ENCODE measurements at places on chromosomes 2 and 18.
A peak's percentile ranks its signal among the peaks of the same experiment; 100 is the strongest.

- no peak for DNase-seq
Observed at GRCh38 chr2:17894556-17894955, 16.1 kb downstream of the KCNS3 start.

DNA sequence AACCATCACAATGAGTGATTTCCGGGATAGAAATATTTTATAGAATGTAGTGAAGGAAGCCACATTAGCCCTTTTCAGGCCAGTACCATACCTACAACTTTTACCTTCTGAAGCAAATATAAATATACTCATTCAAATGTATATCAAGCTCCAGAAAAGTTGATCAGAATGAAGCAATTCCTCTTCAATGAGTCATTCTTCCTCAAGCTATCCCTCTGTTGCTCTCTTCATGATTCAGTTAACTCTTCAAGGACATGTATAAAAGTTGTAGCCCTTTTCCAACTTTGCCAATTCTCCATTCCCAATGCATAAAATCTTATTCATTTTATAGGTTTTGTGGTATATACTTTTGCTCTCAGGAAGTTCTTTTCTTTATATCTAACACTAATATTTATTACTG, 242.1 kb upstream of the RGPD4 start:
- DNase-seq = no peak

- no peak for DNase-seq
Observed at GRCh38 chr2:66024391-66024790, 410.5 kb upstream of the MEIS1 start.

- no peak for DNase-seq
Observed at GRCh38 chr18:12255626-12256026, 1.5 kb downstream of the CIDEA start.

DNA sequence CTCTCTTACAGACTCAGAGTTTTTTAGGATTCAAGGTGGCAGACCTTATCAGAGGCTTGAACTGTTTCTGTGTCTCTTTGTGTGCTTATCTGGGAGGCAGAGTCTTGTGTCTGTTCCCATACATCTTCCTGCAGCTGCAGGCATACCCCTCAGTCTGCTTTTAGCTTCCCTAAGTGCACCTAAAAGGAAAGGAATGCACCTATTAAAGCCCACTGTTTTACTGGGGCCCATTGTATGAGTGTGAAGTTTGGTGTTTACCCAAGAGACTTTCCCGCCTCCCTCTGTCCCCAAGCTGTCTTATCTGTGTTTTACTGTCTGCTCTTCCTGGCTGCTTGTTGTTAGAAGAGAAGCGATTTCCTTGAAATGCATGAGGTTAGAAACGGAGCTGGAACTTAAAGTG, 1757.3 kb upstream of the PIK3C3 start:
- no peak for DNase-seq

- no peak for DNase-seq
Observed at GRCh38 chr2:101367508-101367907, 19.8 kb downstream of the CREG2 start.

DNA sequence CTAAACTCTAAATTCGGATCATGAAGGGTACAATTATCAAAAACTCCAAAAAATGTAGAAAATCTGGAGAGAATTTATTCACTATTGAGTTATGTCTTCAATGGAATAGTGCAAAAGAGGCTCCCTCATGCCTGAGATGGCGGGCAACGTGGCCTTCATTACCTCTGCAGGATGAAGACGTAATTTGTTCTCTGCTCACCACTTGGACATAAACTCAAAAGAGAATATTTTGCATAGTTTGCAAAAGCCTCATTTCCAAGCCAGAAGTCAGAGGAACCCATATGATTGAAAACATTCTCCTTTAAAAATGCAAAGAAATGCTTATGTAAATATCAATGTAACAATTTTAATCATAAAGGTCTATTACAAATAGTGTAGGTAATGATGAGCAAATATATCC, 58.7 kb downstream of the SLC25A12 start:
- DNase-seq = no peak

GRCh38 chr18:37565101-37565976, at the start of gene CELF4:
Gene CELF4, minus strand, starts transcription at chr18:37565798.
- no peak for DNase-seq

DNA sequence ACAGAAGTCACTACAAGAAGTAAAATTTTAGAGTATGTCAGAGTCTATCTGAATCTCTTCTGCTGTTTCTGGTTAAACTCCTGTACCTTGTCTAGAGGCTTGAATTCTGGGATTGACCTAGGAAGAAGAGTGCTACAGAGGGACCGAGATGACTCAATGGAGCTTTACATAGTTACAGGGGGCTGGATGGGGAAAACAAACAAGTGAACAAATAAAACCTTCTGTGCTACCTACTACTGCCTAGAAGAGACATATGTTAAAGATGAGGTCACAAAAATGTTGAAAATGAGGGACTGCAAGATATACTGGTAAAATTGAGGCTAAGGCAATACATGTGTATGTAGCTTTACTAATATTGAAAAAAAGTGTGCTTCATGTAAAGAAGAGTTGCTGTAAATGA, 265.4 kb upstream of the TFPI start:
- no peak for DNase-seq

- no peak for DNase-seq
Observed at GRCh38 chr18:7004009-7004408, 113.6 kb downstream of the LAMA1 start.

DNA sequence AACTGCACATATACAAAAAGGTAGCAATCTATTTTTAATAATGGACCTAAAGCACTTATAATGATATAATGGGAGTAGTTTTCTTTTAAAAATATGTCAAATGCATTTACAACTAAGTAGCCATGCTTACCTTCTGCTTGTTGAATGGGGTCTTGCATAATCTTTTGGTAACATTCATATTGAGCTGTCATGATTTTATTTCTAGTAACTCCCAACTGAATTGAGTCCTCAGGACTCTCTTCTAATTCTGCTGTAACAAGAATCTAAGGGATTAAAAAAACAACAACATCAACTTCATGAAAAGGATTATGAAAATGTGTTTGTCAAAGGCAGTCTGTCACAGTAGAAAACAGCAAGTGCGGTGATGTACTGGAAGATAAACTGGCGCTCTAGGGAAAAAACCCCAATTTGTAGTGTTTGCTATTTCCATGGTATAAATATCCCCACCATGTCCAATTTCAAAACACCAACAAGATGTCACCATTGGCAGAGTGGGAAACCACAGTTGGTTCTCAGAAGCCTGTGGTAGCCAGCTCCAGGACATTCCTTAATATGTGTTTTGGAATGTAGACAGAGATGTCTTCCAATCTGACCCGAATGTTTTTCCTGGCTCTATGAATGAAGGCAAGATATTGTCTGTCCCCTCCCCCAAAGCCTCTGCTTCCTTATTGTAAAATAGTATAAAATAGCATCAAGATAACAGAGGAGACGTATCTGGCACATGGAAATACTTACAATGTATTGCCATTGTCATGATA, 64.8 kb downstream of the CALCRL start:
- no peak for DNase-seq

GRCh38 chr2:178629463-178629862, 149.2 kb downstream of the PLEKHA3 start:
- DNase-seq = no peak

DNA sequence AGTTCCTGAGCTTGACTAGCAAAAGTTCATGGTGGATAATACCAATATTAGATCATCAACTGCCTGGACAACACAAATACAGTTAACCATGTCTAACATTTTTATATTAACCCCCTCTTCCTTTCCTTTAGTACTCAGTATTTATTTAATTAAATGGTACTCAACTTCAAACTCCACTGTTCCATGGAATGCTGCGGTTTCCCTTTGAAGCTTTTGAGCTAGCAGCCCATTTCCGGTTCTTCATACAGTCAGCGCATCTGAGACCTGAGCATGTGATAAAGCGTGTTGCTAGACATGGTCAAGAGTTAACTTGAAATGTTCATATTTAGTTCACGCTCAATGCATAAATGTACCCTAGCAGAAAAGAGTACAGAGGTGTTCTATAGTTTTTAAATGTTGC, 278.4 kb downstream of the ALPK2 start:
- no peak for DNase-seq

DNA sequence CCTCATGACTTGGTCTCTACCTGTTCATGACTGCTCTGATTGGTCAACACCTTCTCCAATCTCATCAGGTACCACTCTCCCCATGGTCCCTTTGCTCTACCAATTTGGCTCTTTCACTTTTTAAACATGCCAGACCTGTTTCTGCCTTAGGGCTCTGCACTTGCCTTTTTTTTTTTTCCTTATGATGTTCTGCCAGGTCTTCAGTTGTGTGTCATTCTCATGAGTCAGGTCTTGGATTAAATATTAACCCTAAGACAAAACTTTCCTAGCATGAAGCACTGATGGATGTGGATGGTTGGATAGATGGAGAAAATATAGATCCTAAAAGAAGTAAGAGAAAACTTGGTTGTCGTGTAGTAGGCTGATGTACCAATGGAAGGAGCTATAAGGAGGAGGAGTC, 219.3 kb downstream of the TTC32 start:
- DNase-seq = no peak

GRCh38 chr2:225742487-225742886, 343.0 kb downstream of the NYAP2 start:
- no peak for DNase-seq

GRCh38 chr2:11858883-11859282, 112.5 kb downstream of the LPIN1 start:
- no peak for DNase-seq

DNA sequence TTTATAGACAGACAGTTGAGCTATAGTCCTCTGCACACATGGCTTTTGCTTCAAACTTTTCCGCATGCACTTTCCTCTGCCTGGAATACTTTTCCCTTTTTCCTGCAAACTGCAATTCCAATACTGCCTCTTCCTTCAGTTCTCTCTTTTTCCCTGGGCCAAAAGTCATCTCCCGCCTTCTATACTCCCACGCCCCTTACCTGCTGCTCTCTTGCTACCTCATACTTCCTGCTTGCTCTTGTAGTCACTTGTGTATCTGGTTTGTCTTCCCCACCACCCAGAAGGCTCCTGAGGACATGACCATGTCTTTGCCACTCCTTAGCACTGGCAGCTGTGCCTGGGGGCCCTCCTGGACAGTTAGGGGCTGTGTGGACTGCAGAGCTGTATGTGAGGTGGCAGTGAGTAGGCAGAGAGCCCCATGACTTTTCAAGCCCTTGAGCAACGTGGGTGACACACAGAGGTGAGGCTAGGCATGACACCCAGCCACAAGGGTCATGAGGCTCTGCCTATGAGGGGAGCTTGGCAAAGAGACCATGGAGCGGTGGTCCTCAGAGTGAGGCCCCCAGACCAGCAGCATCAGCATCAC, 23.2 kb downstream of the SPEG start:
- peak; percentile 31 for DNase-seq

GRCh38 chr2:157620956-157621355, 7.7 kb downstream of the ACVR1C start:
- DNase-seq = no peak

DNA sequence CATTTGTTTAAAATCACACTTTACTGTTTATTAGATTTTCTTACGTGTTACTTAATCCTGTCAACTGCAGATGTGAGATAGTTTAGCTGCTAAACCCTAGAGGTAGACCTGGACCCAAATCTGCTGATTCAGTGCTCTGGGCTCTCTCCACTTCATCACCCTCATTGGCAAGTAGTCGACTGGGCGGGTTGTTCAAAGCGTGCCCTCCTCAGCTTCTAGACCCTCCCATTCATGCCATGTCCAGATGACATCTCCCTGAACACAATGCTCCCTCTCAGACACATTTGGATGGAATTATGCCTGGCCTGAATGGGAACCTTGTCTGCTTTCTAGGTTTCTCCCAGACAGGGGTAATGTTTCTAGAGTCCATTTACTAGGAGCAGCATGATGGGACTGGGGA, 43.7 kb downstream of the RPIA start:
- DNase-seq = no peak

DNA sequence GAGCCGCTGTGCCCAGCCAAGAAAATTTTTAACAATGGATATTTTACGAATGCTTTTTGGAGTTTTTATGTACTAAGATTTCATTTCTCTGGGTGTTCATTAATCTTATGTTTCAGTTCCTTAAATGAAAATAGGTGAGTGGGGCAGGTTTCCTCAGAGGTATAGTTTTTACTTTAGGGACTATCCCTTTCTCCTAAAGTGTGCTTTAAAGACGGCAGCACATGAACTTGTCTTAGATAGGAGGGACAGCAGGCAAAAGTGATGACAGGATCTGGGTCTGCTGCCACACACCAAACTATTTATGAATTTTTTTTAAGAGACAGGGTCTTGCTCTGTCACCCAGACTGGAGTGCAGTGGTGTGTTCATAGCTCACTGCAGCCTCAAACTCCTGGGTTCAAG, 8.0 kb upstream of the REL start:
- DNase-seq = peak; percentile 36

GRCh38 chr2:102000813-102001766, 9.3 kb downstream of the IL1R2 start:
- DNase-seq = peak; percentile 61

DNA sequence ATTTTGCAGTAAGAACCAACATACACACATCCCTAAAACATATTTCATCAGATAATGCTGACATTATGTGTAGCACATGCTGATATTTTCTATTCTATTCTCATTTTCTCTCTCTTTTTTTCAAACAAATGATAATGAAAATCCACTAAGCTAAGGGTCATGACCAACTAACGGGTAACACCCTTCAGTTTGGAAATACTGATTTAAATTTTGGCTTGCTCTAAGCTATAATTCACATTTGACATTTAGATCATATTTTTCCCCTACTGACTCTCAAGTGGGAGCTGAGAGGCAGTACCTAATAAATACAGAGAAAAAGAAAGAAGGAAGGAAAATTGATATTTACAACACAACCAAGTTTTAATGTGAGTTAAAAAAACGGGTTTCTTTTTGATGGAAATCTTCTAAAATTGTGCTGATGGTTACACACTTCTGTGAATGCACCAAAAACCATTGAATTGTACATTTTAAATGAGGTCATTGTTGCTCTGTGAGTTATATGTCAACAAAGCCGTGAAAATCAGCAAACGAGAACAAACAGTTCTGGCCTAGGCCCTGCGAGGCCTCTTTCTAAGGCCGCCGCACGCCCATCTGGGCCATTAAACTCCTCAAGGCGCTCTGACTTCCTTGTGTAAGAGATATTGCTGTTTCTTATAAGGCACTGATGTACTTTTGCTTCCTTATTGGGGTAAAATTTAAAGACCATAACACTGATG, 124.2 kb downstream of the GALR1 start:
- no peak for DNase-seq

- DNase-seq = peak; percentile 62
Observed at GRCh38 chr2:237774811-237775553, 23.6 kb upstream of the RBM44 start.

DNA sequence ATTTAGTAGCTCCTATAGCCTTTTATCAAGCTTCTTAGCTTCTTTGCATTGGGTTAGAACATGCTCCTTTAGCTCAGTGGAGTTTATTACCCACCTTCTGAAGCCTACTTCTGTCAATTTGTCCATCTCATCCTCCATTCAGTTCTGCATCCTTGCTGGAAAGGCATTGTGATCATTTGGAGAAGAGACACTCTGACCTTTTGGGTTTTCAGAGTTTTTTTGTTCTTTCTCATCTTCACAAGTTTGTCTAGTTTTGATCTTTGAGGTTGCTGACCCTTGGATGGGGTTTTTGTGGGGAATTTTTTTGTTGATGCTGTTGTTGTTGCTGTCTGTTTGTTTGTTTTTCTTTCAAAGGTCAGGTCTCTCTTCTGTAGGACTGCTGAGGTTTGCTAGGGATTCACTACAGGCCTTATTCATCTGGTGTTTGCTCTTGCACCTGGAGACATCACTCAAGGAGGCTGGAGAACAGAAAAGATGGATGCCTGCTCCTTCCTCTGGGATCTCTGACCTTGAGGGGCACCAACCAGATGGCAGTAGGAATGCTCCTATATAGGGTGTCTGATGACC, 13.9 kb upstream of the TANK start:
- DNase-seq = no peak
